ENCODE measurements at places on chromosomes 12 and 14.

DNA sequence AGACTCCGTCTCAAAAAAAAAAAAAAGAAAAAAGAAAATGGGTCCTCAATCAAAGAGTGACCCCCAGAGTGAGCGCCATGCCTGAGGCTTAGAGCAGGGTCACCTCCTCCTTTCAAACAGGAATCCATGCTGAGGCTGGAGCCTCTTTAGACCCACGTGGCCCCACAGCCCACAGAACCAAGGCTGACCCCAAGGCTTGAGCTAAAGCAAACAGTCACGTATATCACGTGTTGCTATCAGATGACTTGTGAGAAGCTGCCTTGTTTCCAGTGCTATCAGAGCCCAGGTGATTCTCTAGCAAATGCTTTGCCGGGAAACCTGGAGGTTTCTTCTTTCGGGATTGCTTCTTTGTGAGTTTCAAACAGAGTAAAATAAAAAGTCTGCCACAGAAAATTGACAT is 31.7 kb upstream of the DYNC1H1 start:
- H3K4me1 ChIP-seq: no peaks in the 10 kb centered on the region
- H3K36me3 ChIP-seq: no peaks in the 10 kb centered on the region
- DNase-seq: no peak
- no peak overlapping the region for H3K4me3 ChIP-seq
- H3K27me3 ChIP-seq: no peaks in the 10 kb centered on the region

GRCh38 chr12:128004383-128004938 is 262.5 kb upstream of the TMEM132C start:
- H3K27ac ChIP-seq: no peak overlapping the region
- H3K4me3 ChIP-seq: no peak overlapping the region

- peaks cover 2% of the 10 kb centered on the region for H3K27me3 ChIP-seq
- no peak overlapping the region for H3K27ac ChIP-seq
- H3K4me1 ChIP-seq: peaks cover 6% of the 10 kb centered on the region
- no peak for DNase-seq
- no peak overlapping the region for H3K4me3 ChIP-seq
Measured at GRCh38 chr14:81591266-81591665, 57.6 kb upstream of the SEL1L start.

- peaks cover 9% of the 10 kb centered on the region for H3K27me3 ChIP-seq
- H3K4me1 ChIP-seq: peaks cover 4% of the 10 kb centered on the region
- no peak overlapping the region for H3K27ac ChIP-seq
- no peak for DNase-seq
Measured at GRCh38 chr14:100551056-100551455, 36.2 kb downstream of the BEGAIN start.

DNA sequence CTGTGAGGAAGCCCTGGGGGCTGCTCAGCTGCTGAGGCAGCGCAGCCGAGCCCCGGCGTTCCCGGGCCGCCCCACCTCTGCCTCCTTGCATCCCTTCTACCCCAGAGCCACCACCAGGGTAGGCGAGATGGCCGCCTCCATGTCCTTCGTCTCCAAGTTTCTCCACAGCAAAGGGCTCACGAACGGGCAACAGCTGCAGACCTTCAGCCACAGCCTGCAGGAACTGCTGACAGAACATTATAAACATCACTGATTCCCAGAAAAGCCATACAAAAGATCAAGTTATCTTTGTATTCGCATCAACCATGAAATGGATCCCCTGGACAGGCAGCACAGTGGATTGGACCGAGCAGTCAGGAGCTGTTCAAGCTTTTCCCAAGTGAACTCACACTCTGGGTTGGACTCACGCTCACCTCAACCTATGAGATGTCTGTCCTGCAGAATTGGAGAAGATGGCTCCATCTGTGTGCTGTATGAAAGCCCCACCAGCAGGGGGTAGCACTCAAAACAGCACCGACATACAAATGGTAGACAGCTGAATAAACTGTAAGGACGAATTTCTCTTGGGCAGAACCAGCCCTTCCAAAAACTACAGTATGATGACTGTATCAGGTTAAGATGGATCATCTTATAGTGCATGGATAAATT is 19.4 kb upstream of the A2M start:
- H3K4me3 ChIP-seq: no peak overlapping the region
- H3K36me3 ChIP-seq: no peaks in the 10 kb centered on the region
- no peak overlapping the region for H3K27ac ChIP-seq
- no peak for DNase-seq
- no peaks in the 10 kb centered on the region for H3K27me3 ChIP-seq

GRCh38 chr12:51240971-51241370 is 2.3 kb downstream of the DAZAP2 start:
- H3K27me3 ChIP-seq: no peaks in the 10 kb centered on the region
- no peak for DNase-seq
- H3K4me1 ChIP-seq: peaks cover 6% of the 10 kb centered on the region

DNA sequence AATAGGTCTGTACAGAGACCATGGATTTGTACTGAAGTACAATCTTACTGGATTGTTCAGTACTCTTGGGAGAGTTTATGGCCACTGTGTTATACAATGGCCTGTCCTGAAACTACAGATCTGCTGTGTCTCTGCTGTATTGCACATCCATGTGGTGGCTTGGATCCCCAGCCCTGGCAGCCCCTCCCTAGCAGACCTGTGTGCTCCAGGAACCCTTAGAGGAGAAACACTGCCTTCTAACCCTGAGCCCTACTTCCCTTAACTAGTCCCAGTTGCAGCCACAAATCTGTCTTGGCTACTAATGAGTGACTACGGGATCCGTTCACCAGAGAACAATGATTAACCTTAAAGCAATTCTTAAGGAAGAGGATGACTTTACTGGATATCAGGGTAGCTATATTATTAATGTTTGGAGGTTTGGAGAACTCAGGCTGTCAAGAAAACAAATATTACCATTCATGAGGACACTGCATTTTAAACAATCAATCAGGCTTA is 27.7 kb downstream of the RNF34 start:
- H3K4me1 ChIP-seq: no peaks in the 10 kb centered on the region
- H3K27me3 ChIP-seq: no peaks in the 10 kb centered on the region
- no peak for DNase-seq
- no peak overlapping the region for H3K27ac ChIP-seq

- no peaks in the 10 kb centered on the region for H3K36me3 ChIP-seq
- H3K4me3 ChIP-seq: no peak overlapping the region
- no peaks in the 10 kb centered on the region for H3K27me3 ChIP-seq
Measured at GRCh38 chr12:29234965-29235626, 86.0 kb downstream of the FAR2 start.

GRCh38 chr14:96861568-96862310 is 64.6 kb downstream of the VRK1 start:
- H3K27me3 ChIP-seq: no peaks in the 10 kb centered on the region
- no peak for DNase-seq
- H3K36me3 ChIP-seq: peaks cover 86% of the 10 kb centered on the region
- peaks cover 5% of the 10 kb centered on the region for H3K4me1 ChIP-seq
- H3K27ac ChIP-seq: peak overlapping the region; percentile 39

GRCh38 chr12:96274331-96274730 is 80.2 kb downstream of the ELK3 start:
- no peak overlapping the region for H3K27ac ChIP-seq
- no peaks in the 10 kb centered on the region for H3K4me1 ChIP-seq
- H3K36me3 ChIP-seq: peaks cover 56% of the 10 kb centered on the region
- DNase-seq: no peak
- no peak overlapping the region for H3K4me3 ChIP-seq

GRCh38 chr14:36556811-36557433 is 25.5 kb downstream of the NKX2-8 start:
- H3K4me3 ChIP-seq: no peak overlapping the region
- H3K27ac ChIP-seq: no peak overlapping the region
- H3K36me3 ChIP-seq: no peaks in the 10 kb centered on the region
- no peaks in the 10 kb centered on the region for H3K27me3 ChIP-seq
- peaks cover 2% of the 10 kb centered on the region for H3K4me1 ChIP-seq

DNA sequence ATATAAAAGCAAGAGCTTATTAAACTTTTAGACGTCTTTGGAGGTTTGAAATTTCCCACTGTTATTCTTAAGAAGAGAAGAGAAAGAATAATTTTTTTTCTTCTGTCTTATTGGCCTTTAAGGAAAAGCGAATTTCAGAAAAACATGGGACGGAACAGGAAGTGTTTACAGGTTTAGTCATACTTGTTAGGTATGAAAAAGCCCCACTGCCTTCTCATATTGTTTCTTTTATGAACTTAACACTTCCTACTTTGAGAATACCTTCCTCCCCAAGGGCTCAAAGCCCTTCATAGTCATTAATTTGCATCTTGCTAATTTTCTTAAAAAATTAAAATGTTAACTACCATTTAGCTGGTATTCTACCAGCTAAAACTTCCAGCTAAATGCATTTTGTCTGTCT is 82.0 kb downstream of the ETV6 start:
- H3K4me1 ChIP-seq: peaks cover 6% of the 10 kb centered on the region
- H3K36me3 ChIP-seq: no peaks in the 10 kb centered on the region
- no peak overlapping the region for H3K27ac ChIP-seq
- no peak overlapping the region for H3K4me3 ChIP-seq
- no peaks in the 10 kb centered on the region for H3K27me3 ChIP-seq

DNA sequence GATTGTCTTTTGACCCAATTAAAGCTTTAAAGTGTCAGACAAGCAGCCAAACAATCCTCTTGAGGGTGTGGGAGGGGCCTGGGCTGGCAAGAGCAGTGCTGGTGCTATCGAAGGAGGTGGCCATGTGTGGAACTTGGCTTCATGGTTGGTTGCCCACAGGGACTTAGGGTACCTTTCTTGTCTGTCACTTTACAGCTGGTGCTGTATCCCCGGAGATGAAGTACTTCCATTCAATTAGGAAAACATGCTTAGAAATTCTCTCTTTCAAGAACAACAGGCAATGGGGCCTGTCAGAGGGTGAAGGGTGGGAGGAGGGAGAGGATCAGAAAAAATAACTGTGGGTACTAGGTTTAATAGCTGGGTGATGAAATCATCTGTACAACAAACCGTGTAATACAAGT is 86.5 kb downstream of the DAAM1 start:
- H3K36me3 ChIP-seq: no peaks in the 10 kb centered on the region
- H3K27me3 ChIP-seq: no peaks in the 10 kb centered on the region
- no peak overlapping the region for H3K4me3 ChIP-seq
- no peak for DNase-seq
- H3K4me1 ChIP-seq: peaks cover 4% of the 10 kb centered on the region

DNA sequence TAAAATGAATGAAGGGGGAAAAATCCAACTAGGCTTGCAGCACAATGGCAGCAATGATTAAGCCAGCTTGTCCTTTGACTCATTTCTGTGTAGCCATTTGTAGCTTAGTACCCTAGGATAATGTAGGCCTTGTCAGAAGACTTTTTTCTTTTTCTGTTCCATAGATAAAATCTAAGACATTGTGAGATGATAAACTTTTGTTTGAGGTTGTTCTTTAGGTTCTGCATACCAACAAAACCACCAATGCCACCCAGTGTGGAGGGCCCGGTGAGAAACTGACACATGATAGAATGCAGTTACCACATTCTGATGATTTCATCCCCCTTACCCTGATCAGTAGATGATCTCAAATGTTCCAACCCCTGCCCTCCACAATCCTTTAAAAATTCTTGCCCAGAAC is 6.6 kb upstream of the KLRD1 start:
- no peak overlapping the region for H3K27ac ChIP-seq
- DNase-seq: no peak
- no peaks in the 10 kb centered on the region for H3K4me1 ChIP-seq
- H3K36me3 ChIP-seq: no peaks in the 10 kb centered on the region
- no peaks in the 10 kb centered on the region for H3K27me3 ChIP-seq

DNA sequence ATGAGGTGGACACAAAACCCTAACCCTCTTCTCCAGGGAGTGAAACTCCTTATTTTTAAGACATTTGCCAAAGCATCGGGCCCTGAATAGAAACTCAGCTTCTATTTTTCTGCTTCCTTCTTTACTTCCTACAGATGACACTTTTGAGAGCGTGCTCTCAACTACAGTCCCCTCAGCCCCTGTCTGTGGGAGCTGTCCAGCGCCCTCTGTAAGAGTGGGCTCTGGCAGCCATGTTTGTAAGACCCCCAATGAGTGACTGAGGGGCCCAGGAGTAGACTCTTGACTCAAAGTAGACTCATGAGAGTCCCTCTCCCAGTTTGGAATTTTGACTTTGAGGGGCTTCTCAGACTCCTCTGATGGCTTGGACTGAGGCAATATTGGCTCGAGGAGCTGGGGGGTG is 25.5 kb upstream of the BATF start:
- H3K4me3 ChIP-seq: no peak overlapping the region
- no peaks in the 10 kb centered on the region for H3K36me3 ChIP-seq
- peaks cover 3% of the 10 kb centered on the region for H3K4me1 ChIP-seq
- no peak overlapping the region for H3K27ac ChIP-seq
- no peak for DNase-seq
- H3K27me3 ChIP-seq: peaks cover 10% of the 10 kb centered on the region

GRCh38 chr14:91714805-91715204 is 17.1 kb downstream of the CATSPERB start:
- H3K27ac ChIP-seq: no peak overlapping the region
- no peaks in the 10 kb centered on the region for H3K4me1 ChIP-seq
- H3K4me3 ChIP-seq: no peak overlapping the region
- DNase-seq: no peak
- no peaks in the 10 kb centered on the region for H3K27me3 ChIP-seq

DNA sequence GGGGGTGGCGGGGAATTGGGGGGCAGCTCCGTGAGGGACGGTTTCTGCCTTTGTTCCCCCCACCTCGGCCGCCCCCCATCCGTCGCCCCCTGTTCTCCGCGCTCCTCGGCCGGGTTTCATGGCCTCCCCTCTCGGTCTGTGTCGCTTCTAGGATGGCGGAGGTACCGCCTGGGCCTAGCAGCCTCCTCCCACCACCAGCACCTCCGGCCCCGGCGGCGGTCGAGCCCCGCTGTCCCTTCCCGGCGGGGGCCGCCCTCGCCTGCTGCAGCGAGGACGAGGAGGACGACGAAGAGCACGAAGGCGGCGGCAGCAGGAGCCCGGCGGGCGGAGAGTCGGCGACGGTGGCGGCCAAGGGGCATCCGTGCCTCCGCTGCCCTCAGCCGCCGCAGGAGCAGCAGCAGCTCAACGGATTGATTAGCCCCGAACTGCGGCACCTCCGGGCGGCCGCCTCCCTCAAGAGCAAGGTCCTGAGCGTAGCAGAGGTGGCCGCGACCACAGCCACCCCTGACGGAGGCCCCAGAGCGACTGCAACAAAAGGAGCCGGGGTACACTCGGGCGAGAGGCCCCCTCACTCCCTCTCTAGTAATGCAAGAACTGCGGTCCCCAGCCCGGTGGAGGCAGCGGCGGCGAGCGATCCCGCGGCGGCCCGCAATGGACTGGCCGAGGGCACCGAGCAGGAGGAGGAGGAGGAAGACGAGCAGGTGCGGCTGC is 575 bp downstream of the NAA30 start:
- H3K4me3 ChIP-seq: peak overlapping the region; percentile 75
- peaks cover 16% of the 10 kb centered on the region for H3K36me3 ChIP-seq
- H3K27me3 ChIP-seq: peaks cover 12% of the 10 kb centered on the region
- peak overlapping the region; percentile 73 for H3K27ac ChIP-seq
- peaks cover 16% of the 10 kb centered on the region for H3K4me1 ChIP-seq

All from neuronal stem cell (in vitro differentiated cells).